Colonic mucosa (tissue), 4 donors: ENCODE measurements at places on chromosomes 12 and 14. TPM values are rescaled to one million over a fixed set of nuclear protein-coding genes. Genes with fewer than 3 reads are reported as not detected.

The PRIM1 gene
- total RNA-seq: 18.6 TPM

The RASAL1 gene
- total RNA-seq: 10.2 TPM

The HOXC10 gene
- total RNA-seq: not detected

The OTX2 gene
- total RNA-seq: not detected

The USP44 gene
- total RNA-seq: 0.80 TPM

The FSCB gene
- not detected for total RNA-seq

The TMEM179 gene
- not detected for total RNA-seq

The RAB35 gene
- 61.9 TPM for total RNA-seq

The KRT79 gene
- total RNA-seq: not detected

The SYNE3 gene
- 7.3 TPM for total RNA-seq
